Breast epithelium (tissue), 4 donors: ENCODE measurements at places on chromosomes 4 and X.

DNA sequence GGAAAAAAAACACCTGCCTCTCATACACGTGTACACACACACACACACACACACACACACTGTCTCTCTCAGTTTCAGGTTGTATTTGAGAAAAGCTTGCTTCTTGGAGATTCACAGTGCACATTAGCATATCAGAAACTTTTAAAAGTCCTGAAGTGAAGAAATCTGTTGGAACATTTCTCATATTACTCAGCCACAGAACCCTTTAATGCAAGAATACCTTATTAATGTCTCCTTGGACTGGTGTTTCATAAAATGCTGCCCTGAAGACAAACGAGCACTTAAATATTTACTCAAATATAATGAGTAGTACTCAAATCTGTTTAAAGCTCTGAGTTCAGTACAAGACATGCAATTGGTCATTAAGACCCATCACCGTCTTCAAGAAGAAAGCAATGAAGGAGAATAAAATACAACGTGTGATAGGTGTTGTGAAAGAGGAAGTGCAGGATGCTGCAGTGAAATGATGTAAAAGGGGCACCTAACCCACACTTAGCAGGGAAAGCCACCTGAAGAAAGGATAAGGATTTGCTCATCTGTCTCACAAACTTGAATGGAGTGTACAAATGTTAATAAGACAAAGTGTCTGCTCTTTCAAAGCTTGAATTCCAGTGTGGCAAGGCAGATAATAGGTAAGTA lies 57.0 kb downstream of the DCLK2 start:
- DNase-seq, result no peak

- DNase-seq, result no peak
Measured at GRCh38 chrX:68920561-68920960, 91.7 kb downstream of the EFNB1 start.

DNA sequence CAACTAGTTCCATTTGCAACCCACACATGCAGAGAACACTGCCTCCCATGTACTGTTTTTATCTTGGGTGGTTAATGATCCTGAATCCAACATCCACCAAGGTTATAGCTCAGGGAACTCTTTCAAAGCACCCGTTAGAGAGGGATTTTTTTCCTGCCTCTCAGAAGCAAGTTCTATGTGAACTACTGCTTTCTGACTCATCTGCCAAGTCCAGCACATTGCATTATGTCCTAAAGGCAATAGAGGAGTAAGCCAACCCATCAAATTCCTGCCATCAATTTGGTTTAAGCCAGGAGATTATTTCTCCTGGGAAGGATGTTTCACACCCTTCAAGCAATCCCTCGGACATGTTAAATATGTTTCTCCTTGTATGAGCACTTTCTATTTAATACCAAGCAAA lies 334.5 kb downstream of the GASK1B start:
- no peak for DNase-seq

DNA sequence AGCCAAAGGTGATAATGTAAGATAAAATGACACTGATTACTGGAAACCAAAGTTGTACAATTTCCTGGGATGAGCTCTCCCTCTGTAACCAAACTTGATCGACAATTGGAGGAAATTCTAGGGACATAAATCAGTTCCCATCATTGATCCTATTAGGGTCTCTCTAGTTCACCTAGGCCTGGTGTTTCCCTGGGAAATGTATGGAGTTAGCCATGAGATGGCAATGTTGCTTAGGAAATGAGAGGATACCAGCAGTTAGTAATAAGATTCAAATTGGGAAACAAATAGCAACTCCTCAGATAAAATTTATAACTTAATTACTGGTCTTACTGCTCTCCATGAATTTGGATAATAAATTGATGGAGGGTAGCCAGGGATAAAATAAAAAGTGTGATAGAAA lies 52.2 kb downstream of the SPATA18 start:
- DNase-seq, result no peak
